Activated gamma-delta T cell treated with anti-CD3 and anti-CD28 coated beads, Interleukin-2, amount 50 U/mL, for 16 hours (primary cell): ENCODE measurements at places on chromosomes 16 and 17.
A peak's percentile ranks its signal among the peaks of the same experiment; 100 is the strongest.

GRCh38 chr17:17813055-17813724, 23.6 kb downstream of the SREBF1 start:
- no peak for DNase-seq

- no peak for DNase-seq
Observed at GRCh38 chr16:29237971-29238370, 168.5 kb downstream of the NPIPB11 start.

DNA sequence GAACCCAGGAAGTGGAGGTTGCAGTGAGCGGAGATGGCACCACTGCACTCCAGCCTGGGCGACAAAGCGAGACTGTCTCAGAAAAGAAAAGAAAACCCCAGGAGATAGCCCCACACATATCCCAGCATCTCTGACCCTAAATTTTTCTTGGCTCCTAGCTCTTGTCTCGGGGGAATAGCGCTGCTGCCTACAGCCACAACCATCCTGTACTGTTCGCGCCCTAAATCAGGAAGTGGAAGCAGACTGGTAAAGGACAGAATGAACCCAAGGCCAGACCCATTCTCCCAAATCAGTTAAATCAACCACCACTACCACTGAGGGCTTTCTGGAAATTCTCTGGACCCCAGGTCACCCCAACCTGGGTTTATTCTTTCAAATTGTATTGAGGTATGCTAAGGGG, 1.7 kb downstream of the CTDNEP1 start:
- DNase-seq = no peak

- DNase-seq = no peak
Observed at GRCh38 chr17:40502716-40503115, 1.3 kb upstream of the TNS4 start.

- no peak for DNase-seq
Observed at GRCh38 chr17:53950858-53951250, 128.1 kb downstream of the KIF2B start.

- no peak for DNase-seq
Observed at GRCh38 chr17:3835410-3836229, 10.4 kb downstream of the NCBP3 start.

GRCh38 chr16:15643048-15643945, at the start of gene MARF1:
Gene MARF1 (minus strand): TSS chr16:15643154. CDS start chr16:15639233, 3,921 bp downstream.
- DNase-seq = peak; percentile 100

GRCh38 chr17:73718362-73718761, 74.1 kb upstream of the SDK2 start:
- DNase-seq = no peak

DNA sequence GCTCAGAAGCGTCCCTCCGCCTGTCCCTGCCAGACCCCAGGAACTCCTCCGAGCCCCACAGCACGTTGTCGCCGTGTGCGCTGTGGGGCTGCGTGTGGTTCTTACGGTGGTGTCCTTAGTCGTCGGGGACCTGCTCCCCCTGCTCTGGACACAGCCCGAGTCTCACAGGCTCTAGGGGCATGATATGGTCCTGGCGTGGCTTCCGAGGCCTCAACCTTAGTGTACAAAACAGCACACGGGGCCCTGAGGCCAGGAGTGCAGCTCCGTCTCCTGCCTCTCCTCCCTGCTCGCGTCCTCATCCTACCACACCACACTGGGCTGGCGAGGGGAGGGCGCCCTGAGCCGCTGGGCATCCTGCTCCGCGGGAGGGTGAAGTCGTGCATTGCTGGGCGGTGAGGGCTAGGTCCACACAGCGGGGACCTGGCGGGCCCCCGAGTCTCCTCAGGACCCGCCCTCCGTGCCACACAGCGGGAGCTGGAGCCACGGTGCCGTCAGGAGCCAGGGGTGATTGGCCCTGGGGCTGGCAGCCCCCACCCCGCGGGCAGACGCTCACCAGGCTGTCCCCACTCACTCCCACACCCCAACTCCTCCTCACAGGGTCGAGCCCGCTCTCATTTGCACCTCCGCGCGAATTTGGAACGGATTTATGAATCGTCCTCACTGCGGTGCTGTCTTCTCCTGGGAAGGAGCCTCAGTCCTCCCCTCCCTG, 1.2 kb upstream of the MAFG start:
- DNase-seq = no peak

- DNase-seq = no peak
Observed at GRCh38 chr17:46045639-46046038, 46.6 kb downstream of the STH start.

DNA sequence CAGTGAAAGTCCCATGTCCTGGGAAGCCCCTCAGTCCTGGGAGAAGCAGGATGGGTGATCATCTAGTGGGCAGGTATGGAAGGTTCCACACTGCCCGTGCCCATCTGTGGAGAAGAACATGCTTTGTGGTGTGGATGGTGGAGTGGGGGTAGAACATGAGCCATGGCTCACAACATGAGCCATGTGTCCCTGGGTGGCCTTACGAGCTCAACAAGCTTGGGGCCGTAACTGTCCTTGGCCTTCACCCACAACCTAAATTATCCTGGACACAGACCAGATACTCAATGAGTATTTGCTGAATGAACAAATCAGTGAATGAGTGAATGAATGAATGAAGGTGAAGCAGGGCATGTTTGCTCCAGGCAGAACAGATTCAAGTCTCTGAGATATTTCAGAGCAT, 13.5 kb downstream of the SOX8 start:
- no peak for DNase-seq

GRCh38 chr17:28928061-28928460, 23.3 kb downstream of the PHF12 start:
- no peak for DNase-seq

DNA sequence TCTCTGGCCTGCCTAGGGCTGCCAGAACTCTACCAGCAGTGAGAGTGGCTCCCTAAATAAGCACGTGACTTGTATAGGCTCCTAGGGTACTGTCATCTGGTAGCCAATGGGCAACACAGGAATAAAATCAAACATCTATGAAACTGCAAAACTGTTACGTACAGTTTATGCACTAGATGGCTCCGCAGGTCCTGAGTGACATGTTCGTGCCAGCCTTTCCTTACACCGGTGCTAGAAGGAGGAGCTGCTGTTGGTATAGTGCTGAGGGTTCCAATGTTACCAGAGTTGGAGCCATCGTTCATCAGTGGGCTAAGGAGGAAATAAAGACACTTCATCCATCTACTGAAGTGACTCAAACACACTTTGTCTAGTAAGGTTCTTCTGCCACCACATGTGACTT, 63.2 kb upstream of the TRAP1 start:
- no peak for DNase-seq

- peak; percentile 12 for DNase-seq
Observed at GRCh38 chr16:67000384-67001351, 12.3 kb downstream of the CES4A start.

- no peak for DNase-seq
Observed at GRCh38 chr17:64706224-64707049, 44.3 kb upstream of the SMURF2 start.

DNA sequence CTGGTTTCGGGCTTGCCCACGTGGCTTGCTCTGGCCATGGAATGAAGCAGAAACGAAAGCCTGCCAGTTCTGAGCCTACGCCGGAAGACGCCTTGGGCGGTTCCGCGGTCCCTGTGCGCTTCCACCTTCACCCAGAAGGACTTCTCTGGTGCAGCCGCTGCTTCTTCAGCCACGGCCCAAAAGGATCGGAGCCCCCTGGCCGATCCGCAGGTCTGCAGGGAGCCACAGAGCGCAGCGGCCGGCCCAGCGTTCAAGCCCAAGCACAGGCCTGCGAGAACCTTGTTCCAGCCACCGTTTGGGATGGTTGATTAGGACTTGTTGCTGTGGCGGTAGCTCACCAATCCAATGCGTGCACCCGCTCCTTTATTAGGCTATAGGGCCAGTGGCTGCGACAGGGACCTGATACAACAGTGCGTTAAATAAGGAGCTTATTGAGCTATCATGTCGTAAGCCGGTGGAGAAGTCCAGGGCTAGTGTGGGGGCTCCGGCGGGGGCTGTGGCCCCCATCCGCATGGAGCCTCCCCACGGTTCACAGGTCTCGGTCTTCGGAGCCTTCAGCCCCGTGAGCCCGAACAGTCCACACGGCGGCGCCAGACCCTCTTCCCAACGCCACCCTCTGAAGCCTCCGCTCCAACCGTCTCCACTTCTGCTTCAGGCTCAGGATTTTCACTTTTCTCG, 10.2 kb upstream of the MPP2 start:
- no peak for DNase-seq

DNA sequence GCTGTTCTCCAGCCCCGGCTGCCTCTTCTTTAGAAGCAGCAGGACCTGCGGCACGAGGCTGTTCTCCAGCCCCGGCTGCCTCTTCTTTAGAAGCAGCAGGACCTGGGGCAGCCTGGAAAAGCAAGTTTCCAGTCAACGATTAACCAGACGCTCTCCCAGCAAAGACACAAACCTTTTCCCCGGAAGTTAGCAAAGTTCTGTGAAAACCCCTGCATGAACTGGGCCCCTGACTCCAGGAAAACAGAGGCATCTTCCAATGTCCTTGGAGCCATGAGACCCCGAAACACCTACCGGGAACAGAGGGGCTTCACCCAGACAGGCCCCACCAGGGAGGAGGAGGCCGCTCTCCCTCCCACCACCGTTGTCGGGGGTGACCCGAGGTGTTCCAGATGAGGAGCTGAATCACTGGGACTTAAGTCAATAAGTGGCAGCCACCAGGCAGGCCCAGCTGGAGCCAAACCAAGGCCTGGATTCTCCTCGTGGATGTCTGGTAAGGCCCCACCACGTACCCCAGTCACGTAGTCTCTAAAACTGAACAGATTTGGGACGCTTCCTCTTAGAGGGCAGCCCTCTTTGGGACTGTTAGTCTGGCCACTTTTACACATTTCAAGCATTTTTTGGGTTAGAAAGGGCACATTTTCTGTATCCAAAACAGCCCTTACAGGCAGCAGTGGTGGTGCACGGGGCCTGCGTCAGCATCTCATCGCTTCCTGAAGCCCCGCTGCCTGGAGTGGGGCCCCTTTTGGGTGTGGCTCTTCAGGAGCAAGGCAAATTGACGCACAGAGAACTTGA, at the start of gene RPH3AL:
TSS of gene RPH3AL (minus strand) at position 387 of the 792 bp plus-strand sequence. CDS start 25,264 bp downstream, outside the sequence.
- DNase-seq = no peak

GRCh38 chr16:35305476-35305875, 1846.1 kb downstream of the TP53TG3F start:
- no peak for DNase-seq

DNA sequence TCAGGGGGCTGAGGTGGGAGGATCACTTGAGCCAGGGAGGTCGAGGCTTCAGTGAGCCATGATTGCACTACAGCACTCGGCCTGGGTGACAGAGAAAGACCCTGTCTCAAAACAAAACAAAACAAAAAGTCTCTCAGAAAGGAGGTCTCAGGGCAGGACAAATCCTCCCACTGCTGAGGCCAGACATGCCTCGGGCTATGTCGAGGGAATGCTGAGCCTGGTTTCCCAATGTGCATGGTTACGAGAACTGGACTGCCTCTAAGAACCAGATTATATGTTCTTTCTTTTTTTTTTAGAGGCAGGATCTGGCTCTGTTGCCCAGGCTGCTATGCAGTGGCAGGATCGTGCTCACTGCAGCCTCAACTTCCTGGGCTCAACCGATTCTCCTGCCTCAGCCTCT, 27.6 kb downstream of the TRAP1 start:
- DNase-seq = no peak
